ENCODE measurements at places on chromosomes 16 and 17.

GRCh38 chr17:62718429-62718828 is 89.7 kb downstream of the MARCHF10 start:
- DNase-seq = no peak

- DNase-seq = no peak
Observed at GRCh38 chr17:79114458-79115301, 40.1 kb downstream of the ENGASE start.

DNA sequence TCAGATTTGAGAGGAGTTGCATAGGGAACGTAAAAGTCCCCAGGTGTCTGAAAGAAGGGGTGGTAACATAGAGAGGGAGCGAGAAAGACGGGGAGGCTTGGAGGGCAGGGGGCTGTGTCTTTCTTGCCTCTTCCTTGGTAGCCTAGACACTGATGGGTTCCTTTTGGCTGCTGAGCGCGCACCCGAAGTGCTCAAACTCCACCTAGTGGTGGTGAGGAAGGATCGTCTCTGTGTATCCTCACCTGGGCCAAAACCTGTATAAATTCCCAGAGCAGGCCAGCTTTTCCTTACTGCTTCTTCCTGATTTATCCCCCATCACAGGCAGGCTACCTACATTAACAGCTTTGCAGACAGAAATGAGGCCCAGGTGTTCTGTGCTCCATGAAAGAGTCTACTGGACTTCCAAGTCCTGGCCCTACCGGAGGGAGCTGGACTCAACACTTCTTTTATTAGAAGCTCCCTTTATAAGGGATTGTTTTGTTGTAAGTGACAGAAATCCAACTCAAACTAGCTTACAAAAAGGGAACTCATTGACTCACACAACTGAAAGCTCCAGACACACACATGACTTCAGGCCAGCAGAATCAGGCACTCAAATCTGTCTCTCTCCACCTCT is 5.5 kb upstream of the SLC25A35 start:
- peak; percentile 87 for DNase-seq

- DNase-seq = peak; percentile 5
Observed at GRCh38 chr17:55660178-55660886, 62.3 kb downstream of the TMEM100 start.

- DNase-seq = no peak
Observed at GRCh38 chr17:65434878-65435277, 126.6 kb downstream of the AXIN2 start.

DNA sequence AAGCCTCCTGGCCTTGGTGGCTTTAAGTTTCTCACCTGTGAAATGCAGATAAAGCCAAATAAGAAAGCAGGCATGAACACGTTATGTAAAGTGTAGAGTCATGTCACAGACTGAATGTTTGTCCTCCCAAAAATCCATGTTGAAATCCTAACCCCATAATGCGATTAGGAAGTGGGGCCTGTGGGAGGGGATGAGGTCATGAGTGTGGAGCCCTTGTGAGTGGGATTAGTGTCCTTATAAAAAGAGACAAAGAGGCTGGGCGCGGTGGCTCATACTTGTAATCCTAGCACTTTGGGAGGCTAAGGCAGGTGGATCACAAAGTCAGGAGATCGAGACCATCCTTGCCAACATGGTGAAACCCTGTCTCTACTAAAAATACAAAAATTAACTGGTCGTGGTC is 19.5 kb upstream of the C16orf78 start:
- DNase-seq = no peak

DNA sequence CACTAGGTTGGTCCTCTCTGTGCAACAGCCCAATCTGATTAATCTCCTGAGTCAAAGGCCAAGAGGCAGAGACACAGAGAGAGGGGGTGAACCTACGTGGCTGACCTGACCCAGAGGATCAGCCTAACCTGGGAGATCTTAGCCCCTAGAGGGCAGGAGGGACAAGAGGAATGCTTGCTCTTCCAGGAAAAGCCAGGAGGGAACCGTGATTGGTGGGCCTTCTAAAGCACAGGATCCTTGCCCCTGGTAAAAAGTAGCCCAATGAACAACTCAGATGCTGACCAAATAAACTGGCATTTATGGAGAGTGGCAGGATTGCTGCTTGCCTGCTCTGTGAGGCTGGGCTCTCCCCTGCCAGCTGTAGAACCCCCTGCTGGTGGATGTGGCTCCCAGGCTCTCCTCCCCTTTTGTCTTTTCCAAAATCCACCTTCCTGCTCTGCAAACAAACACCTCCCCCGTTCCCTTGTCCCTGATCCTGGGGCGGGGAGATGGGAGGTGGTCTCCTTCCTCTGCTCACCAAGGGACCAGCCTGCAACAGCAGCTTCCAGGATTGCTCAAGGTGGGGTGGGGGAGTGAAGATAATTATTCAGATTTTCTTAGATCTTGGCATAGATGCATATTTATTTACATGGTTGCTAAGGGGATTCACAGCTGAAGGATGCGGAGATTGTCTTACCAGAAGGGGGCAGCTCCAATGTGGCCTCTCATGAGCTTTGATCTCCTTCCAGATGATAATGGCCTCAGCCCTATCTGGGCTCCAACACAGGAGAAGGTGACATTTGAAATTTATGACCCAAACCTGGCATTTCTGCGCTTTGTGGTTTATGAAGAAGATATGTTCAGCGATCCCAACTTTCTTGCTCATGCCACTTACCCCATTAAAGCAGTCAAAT is 71.9 kb downstream of the SDR42E1 start:
- peak; percentile 29 for DNase-seq

DNA sequence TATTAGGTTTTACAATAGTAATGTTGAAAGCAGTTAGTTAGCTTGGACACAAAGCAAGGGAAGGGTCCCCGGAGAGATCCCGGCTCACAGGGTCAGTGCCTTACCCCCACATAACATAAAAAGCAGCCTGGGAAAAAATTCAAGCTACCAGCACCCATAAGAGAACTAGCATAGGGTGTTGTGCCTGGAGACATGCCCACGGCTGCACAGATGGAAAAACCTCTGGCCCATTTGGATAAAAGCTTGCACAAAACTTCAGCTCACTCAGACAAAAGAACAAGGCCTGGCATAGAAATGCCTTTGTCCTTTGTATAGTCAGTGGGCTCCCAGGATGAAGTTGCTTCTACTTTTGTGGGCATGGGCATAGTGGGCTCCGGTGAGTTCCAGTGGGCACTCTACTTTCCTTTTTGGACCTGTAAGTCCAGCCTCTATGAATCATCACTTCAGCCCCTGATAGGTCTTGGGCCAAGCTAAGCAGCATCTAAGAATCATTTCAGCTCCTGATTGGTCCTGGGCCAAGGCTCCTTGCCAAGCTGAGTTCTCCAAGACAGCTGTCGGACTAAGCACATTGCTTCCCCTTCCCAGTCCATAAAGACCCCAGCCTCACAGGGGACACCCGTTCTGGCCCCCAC is 1.3 kb upstream of the RDM1 start:
- DNase-seq = no peak

- peak; percentile 25 for DNase-seq
Observed at GRCh38 chr17:28115046-28115445, 72.6 kb downstream of the NLK start.

DNA sequence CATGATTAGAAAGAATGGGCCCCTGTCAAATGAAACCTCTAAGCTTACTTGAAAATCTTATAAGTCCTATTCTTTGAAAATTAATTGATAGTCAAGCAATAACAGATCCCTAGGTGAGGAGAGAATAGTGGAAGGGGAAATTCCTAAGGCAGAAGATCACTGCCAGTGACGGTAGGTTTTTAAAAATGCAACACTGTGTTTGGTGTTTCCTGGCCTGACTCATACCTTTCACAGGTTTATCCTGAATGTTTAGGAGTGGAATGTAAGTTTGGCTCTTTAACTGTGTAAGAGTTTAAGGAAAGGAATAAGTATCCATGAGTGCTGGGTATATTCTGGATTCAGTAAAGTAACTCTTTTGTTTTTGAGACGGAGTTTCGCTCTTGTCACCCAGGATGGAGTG is 23.8 kb downstream of the HAPSTR1 start:
- DNase-seq = no peak

GRCh38 chr17:33968350-33969044 is 286.6 kb upstream of the CCL2 start:
- peak; percentile 92 for DNase-seq

GRCh38 chr17:9104370-9105041 is 83.2 kb downstream of the NTN1 start:
- DNase-seq = no peak

DNA sequence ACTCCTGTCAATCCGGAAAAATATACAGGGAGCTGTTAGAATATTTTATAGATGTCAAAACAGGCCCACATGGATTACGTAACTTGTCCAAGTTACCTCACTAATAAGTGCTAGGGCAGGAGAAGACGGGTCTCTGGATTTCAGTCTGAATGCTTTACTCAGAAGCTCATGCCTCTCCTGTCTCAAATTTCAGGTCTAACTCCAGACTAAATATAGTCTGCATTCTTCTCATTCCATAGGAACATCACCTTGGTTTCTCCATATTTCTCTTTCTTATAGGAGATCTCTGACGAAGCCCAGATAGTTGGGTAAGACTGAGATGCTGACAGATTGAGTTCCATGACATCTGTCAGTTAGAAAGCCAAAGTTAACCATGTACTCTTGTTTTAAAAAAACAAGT is 174.2 kb downstream of the STX8 start:
- DNase-seq = no peak

DNA sequence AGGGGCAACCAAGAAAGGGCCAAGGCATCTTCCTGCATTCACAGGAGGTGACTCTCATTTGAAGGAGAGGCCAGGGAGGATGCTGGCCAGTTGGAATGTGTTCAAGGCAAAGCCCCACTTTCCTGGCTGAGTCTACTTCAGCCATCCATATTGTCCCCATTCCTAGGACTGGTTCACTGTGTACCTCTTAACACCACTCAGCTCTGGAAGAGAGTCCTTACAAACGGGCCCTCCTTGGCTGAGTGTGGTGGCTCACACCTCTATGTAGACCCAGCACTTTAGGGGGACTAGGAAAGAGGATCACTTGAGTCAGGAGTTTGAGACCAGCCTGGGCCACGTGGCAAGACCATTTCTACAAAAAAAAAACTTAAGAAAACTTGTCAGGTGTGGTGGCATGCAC is 28.1 kb upstream of the CFAP20 start:
- DNase-seq = no peak

DNA sequence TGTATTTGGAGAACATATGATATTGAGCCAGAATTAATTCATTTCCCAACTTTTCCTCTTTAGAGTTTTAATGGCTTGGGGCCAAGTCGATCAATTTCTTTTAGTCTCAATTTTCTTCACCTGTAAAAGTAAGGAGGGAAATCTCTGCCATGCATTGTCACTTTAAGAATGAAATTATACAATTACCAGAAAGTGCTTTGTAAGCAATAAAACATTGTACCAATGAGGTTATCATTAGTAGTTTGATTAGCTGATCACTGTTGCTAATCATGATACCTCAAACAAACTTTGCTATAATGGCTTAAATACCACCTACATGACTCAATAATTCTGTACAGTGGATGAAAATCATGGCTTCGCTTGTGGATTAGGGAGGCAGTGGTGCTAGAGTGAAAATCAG is 1525.8 kb upstream of the GOT2 start:
- no peak for DNase-seq

- DNase-seq = no peak
Observed at GRCh38 chr16:69909760-69910159, 41.4 kb upstream of the CLEC18A start.

DNA sequence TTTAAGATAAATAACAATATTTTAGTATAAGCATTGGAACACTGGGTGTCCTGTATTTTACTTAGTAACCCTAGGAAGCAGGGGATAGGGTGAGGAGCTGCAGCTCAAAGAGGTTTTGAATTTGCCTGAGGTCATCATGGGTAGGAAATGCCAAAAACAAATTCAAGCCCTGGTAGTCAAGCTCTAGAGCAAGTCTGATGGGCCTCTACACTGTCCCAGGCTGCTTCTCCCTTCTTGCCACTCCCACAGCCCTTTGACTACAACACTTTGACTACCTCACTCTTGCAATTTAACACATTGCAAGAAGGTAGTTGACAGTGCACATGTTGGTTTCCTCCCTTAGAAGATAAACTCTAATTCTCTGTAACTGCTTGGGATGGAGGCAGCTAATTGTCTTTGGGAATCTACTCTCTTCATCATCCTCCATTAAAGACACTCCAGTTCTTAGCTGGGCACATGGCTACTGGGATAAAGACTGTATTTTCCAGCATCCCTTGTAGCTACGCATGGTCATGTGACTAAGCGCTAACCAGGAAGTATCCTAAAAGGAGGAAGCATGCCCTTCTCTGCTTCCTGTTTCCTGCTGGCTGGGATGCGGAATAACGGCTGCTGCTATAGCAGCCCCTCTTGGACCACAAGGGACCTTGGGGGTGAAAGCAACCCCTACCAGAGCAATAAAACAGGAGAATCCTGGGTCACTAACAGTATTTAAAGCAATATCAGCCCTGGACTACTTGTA is 30.7 kb upstream of the SSTR2 start:
- no peak for DNase-seq

GRCh38 chr17:27778183-27778582 is 22.1 kb downstream of the NOS2 start:
- peak; percentile 50 for DNase-seq

DNA sequence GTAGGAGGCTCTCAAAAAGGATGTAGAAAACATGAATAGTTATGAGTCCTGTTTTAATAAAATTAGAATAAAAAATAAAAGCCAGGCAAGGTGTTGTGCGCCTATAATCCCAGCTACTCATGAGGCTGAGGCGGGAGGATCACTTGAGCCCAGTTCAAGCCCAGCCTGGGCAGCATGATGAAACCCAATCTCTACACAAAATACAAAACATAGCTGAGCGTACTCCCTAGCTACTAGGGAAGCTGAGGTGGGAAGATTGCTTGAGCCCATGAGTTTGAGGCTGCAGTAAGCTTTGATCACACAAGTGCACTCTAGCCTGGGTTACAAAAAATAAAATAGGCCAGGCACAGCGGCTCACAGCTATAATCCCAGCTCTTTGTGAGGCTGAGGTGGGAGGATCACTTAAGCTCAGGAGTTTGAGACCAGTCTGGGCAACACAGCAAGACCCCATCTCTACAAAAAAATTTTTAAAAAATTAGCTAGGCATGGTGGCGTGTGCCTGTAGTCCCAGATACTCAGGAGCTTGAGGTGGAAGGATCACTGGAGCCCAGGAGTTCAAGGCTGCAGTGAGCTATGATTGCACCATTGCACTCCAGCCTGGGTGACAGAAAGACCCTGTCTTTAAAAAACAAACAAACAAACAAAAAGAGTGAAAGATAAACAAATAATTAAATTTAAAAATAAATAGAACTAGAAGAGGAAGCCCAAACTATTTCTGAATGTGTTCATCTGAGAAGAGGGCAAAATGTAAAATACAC is 17.2 kb upstream of the PRM1 start:
- DNase-seq = peak; percentile 27

- DNase-seq = peak; percentile 44
Observed at GRCh38 chr16:29862383-29862883, 593 bp downstream of the CDIPT start.

GRCh38 chr16:56109205-56109604 is 82.1 kb upstream of the GNAO1 start:
- DNase-seq = no peak

All from hematopoietic multipotent progenitor cell treated with erythropoietin and hydrocortisone succinate and interleukin-3 and kit ligand, for 4 days (in vitro differentiated cells).